ENCODE measurements at places on chromosomes 4 and X.

- DNase-seq, result no peak
Measured at GRCh38 chr4:73213916-73214653, 44.5 kb downstream of the ANKRD17 start.

DNA sequence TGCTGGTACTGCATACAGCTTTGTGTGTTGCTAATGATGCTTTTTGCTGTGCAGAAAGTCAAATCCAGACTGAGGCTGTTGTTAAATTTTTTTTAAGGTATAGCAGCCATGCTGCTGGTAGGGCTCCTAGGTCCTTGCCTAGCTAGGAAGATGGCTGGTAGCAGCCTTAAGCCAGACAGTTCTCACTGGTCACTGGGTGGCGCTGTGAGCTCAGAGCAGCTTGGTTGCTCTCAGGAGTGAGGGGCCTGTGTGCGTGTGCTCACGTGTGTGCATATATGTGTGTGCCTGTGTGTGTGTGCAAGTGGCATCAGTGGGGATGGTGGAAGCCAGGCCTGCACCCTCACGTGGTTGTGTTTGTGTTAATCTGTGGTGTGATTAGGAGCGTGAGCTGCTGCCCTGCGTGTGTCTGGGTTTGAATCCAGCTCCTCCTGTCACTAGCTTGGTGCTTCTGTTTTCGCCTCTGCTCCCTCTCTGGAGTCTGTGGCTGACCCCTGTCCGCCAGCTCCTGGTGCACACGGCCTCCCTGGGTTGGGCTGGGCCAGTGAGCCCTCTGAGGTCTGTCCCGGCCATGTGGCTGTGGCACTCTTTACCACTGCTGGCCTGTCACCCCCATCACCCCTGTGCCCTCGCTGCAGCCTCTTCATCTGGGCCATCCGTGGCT, 46.1 kb downstream of the SORCS2 start:
- DNase-seq, result no peak

DNA sequence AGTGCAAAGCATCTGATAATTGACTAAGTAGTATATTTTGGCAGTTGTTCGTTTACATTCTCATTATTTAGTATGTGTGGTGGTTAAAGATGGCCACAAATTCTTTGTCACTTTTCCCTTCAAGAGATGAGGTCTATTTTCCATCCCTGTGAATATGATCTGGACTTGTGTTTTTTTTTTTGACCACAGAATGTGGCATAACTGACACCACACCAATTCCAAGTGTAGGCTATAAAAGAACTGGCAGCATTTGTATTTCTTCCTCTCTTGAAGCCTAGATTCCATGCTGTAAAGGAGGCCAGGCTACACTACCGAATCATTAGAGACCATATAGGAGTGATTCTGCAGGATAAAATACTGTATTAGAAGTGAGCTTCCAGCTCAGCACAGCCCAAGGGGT, 596.6 kb downstream of the DMD start:
- DNase-seq, result no peak

- DNase-seq, result no peak
Measured at GRCh38 chr4:154465085-154465484, 26.5 kb downstream of the DCHS2 start.

DNA sequence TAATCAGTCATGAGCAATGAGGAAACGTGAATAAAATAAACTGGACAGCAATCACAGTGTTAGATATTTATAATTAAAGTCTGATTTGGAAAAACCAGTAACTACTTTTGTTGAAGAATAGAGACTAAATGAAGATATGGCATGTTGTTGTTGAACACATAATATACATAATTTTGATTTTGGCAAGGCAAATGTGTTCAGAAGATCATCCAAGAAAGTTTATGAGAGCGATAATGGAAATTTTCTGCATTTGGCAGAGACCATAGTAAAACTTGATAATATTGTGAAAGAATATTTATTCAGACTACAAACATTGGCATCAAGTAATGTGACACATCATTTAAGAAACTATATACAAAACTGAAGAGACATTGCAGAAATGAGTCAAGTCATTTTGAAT, 620.7 kb downstream of the TMA16 start:
- no peak for DNase-seq

DNA sequence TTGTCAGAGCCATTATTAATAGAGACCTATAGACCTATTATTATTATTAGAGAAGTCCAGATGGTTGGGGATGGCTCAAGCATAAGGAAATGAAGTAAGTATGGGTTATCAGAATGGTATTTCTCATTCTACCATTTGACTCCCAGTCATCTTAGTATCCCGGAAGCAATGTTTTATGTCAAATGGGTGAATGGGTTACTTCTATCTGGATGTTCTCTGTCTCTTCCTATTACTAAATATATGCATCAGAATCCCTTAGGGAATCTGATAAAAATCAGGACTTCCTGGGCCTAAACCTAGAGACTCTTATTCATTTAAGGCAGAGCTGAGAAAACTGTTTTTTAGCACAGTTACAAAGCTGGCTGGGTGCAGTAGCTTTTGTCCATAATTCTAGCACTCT, 149.9 kb downstream of the SLC10A7 start:
- DNase-seq, result no peak

DNA sequence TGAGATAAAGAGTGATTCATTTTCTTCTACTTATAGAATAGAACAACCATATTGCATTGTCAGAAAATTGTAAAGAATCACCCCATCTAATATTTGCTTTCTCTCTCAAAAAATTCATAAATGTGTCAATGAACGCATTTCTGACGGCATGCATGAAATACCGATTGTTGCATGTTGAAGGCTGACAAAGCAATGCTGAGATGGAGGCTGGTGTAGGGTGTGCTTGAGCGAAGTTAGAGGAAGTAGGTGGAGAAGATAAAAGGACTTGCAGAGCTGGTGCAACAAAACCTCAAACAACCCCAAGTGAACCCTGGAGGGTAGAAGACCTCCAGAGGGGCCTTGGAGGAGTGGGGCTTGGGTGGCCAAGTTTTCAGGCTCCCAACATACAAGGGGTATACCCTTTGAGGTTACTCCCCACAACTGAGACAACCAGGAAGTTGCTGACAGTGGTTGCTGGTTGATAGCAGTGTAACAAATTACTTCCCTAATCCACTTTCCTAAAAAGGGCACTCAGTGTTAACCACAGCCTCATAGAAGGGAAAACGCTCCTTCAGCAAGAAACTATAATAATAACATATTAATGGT, 452.7 kb downstream of the NLGN4X start:
- DNase-seq, result no peak

DNA sequence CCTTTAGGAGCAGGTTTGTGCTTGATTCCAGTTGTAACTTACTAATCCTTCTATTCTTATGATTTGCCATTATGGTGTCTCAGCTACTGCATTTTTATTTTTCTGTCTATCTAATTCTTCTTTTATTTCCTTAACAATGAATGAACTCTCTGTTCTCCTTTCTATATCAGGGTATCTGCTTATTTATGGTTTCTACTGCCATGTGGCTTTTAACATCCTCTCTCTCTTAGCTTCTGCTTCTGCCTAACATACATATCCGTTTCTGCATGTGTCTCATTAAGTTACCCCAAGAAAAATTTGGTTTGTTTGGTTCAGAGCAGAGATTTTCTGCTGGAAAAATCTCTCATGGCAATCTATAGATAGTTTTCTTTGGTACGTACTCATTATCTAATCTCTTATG, 614.4 kb downstream of the RPA4 start:
- DNase-seq, result no peak

DNA sequence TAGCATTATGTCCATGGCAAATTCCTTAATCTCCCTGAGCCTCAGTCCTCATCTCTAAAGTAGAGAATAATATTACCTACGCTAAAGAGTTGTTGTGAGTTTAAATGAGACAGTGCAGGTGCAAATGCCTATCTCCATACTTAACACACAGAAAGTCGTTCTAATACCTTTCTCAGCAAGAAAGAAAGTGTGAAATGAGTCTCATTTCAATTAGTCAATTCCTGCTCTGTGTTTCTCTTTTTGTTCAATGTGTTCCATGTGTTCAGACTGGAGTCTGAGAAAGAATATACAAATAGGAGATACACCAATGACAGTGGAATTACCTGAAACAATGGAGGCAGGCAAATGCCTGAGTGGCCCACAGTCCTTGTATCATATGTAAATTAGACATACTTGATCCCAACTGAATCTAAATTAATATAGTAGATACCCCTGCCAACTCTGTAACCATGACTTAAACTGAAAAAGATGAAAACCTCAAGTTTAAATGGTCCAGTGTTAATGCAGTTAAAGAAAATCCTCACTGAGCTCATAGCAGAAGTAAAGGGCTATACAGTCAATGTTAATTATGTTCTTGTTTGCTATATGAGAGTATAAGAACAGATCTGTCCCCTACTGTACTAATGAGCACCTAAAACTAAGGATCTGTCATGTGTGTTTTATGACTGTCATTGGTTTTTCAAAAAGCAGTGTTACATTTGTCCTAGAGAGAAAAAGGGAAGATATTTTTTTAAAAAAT, 68.2 kb downstream of the GPC3 start:
- no peak for DNase-seq
